ENCODE measurements at places on chromosomes 7 and 10.

DNA sequence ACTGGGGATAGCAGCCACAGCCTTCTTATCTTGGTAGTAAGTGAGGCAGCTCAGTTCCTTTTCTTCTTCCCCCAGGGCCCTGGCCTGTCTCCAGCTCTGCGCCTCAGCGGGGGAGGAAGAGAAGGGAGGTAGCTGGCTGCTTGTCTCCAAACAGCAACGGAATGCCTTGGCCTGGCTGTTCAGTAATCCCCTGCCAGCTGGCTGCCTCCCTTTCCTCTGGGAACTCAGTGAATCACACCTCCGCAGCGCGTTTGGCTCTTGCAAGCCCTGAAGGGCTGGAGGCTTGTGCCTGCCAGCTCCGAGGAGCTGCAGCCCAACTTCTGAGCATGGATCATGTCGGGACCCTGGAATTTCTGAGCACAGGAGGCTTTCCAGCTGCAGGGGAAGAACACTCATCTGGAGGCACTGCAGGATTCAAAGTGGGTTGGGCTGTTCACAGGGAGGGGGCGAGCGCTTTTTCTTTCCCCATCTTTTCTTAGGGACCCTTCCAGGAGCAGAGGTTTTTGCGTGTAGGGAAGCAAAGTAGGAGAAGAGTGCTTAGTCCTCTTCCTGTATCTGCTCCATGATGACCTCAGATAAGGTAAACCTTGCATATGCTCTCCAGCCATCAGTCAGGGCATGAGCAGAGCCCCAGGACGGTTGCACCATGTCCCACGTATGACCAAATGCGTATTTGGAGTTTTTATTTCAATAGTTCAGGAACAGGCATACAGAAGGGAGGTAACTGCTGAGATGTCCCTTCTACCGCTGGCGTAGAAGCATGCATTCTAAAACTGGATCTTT is 253.2 kb upstream of the INHBA start:
- DNase-seq, result peak; percentile 99

GRCh38 chr7:20200971-20201370 is 16.2 kb downstream of the MACC1 start:
- no peak for DNase-seq

GRCh38 chr10:97171001-97171400 is 14.8 kb downstream of the SLIT1 start:
- DNase-seq, result no peak

GRCh38 chr10:14579405-14579804 is 195.3 kb downstream of the FAM107B start:
- peak; percentile 56 for DNase-seq

DNA sequence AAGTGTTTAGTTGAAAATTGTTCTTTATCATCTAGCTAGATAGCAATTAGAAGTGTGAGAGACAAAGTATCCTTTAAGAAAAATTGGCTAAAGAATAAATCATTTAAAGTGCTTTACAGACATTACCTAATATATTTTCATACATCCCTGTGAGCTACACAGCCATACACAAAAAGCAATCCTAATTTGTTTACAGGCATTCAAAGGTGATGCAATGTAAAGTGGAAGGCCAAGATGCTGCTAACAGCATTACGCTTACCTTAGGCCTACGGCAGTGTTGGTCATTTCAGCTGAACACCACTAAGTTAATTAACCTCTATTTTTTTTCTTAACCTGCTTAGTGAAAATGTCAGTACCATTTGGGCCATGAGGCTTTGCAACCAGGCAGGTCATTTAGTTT is 10.7 kb upstream of the CASD1 start:
- DNase-seq, result no peak

All from umbilical cord (tissue), 2 donors.